Daoy (cell line): ENCODE measurements at places on chromosomes 1 and 21.
A peak's percentile ranks its signal among the peaks of the same experiment; 100 is the strongest.

DNA sequence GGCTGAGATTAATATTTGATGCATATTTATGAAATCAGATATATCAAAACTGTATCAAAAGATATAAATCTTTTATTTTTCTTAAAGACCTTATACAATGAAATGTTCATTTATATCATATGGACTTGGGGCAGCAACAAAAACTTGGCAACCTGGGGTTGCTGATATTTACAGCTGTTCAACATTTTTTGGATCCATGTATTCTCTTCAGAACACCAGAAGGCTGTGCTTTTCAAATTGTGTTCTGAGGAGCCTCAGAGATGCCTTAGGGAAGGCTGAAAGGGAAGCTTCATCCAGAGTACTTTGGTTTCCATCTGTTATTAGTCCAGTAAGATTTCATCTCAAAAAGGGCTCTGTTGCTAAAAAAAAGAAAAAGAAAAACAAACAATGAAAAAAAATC lies 94.8 kb downstream of the DISC1 start:
- DNase-seq, result no peak

GRCh38 chr21:45176141-45176540 lies 101.8 kb downstream of the ADARB1 start:
- no peak for DNase-seq

DNA sequence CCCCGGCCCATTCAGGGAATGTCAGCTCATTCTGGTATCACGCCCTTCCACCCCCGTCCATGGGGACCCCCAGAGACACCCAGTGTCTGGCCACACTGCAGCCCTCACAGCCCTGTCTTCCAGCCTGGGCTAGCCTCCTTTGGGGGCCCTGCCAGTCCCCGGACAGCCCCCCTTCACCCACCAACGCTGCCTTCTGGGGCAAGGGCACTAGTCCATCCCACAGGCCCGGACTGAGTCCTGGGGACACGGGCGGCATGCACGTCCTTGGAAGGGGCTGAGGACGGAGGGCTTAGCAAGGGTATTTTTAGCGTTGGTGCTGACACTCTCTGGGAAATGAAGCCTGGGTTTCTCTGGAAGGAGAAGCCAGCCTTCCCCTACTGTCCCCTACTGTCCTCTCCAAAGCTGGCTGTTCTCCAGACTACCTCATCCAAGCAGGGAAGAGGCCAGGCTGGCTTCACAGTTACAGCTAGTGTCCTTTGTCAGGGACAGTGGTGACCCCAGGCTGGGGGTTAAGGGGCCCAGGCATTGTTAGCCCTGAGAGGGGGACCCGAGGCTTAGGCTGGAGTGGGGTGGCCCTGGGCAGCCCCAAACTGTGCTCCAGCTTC lies 39.5 kb downstream of the COQ8A start:
- DNase-seq, result no peak

GRCh38 chr1:222138095-222138494 lies 396.2 kb upstream of the DUSP10 start:
- no peak for DNase-seq

DNA sequence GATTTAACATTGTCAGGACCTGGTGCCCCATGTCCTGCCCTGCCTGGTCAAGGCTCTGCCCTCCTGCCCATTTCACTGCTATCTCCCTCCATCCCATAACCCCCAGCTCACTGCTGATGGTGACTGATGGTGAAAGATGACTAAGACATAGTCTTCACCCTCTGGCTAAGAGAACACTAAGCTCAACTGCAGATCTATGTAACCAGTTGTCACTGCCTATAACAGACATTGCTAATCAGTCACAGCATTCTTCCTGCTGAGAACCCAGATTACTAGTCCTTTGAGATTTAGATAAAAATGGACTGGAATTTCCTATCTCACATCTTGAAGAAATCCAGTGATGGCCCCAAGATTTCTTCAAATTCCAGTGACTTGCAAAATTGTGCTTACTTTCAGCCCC lies 8.0 kb upstream of the ZNF362 start:
- DNase-seq, result no peak

DNA sequence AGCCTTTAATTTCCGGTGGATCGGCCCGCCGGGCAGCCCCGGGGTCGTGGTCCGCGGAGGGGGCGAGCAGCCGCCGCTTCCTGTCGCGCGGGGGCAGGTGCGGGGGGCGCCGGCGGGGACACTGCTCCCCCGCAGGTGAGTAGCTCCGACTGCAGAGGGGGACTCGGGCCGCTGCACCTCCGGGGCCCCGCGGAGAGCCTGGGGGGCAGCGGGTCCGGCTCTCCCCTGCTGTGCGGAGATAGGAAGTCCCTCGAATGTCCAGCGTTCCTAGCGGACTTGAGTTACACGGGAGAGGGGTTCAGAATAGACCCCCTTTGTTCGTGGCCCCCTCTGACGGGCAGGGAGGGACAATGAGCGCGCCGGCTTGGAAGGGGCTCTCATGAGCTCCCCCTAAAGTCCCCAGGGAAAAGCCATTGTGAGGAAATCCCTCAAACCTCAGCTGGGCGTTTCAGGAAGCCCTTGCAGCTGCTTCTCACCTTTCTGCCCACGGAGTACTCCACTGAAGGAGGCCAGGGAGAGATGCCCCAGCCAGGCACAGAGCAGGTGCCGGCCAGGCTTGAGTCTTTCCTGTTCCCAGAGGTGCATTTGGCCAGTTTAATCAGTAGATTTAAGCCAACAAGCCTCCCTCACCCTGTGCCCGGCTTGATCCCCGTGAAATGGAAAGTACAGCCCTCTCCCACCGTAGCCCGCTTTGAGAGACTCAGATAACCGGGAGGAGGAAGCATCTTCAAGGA lies 925 bp downstream of the PDE9A start:
- peak; percentile 56 for DNase-seq

GRCh38 chr1:246971090-246971721 lies 36.7 kb downstream of the ZNF695 start:
- peak; percentile 61 for DNase-seq

DNA sequence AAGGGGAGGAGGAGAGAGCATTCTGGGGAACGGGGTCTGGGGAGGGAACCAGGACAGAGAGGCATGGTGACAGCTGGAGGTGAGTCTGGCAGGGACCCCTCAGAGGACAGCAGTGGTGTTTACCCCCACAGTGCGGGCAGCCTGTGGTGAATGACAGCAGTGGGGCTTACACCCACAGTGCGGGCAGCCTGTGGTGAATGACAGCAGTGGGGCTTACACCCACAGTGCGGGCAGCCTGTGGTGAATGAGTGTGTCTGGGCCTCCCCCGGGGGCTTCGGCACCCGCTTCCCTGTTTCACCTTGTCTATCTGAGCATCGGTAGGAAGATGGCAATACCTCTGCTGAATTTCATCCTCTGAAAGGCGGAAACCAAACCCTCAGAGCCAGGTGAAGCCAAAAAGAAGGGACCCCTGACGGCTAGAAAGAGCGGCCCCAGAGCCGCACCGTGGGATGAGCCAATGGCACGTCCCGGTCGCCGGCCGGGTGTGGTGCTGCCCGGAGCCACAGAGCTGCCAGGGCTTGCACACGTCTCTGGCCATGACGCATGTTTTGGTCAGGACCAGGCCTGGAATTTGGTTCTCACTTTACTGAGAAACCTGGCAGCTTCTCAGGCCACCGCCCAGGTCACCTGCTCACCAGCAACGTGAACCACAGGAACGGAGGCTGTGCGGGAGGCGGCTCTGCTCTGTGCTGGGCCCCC lies 54.1 kb downstream of the SIK1 start:
- peak; percentile 64 for DNase-seq

DNA sequence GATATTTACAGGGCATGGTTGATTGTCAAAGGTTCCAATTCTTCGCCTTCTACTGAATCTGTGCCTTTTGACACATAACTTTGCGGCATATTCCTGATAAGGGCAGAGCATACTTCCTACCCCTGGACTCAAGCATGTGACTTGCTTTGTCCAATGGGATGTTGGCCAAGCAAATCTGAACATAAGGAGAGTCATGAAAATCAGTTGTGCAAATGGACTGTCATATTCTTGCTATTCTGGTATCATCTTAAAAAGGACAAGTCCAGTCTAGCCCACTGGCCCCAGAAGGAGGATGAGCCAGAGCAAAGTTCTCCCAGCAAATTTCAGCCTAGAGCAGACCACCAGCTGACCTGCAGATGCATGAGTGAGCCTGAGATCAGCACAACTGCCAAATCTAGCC lies 41.0 kb upstream of the MUTYH start:
- DNase-seq, result no peak

DNA sequence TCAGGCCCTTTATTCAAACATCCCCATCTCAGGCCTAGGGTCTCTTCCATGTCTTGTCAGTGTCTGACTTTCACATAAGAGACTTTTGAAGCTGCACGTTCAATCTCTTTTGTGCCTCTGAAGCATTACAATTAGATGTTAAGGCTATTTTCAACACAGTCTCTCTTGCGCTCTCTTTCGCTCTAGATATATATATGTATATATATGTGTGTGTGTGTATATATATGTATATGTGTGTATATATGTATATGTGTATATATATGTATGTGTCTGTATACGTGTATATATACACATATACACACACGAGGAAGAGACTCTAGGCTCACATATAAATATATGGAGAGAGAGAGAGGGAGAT lies 162.5 kb upstream of the RNPC3 start:
- DNase-seq, result no peak

- no peak for DNase-seq
These were observed 64.6 kb upstream of the TARBP1 start for GRCh38 chr1:234543442-234544086.

DNA sequence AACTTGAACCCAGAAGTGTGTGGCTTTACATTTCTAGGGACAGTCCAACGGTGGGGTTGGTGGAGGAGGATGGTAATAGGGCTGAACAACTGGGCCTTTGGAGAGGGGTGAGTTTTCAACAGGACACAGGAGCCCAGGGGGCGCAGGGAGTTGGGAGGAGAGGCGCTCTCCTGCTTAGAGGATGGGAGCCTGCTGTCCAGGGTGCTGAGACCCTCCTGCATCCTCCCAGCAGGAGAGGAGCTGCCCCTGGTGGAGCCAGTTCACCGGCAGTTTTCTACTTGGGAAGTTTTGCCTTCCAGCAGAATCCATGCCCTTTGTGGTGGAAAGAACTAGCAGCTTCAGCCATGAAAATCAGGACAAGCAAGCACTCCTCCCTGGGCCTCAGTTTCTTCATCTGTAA lies 8.6 kb downstream of the KCNC4 start:
- no peak for DNase-seq

DNA sequence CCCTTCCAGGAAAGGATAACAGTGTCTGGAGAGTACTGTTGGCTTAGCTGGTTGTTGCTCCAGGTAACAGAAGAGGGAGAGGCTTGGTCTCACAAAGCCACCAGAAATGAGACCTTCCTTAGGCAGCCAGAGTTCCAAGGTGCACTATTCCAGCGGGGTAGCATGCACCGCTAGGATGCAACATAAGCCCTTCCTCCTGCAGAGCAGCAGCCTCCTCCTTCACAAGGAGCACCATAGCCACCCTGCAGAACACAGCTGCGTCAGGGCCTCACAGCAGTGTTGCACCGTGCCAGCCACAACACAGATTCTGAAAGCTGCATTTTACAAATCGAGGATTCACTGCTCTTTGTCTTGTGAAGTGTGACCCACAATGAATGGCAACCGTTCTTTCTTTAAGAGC lies 142.0 kb downstream of the CLIC6 start:
- DNase-seq, result no peak

DNA sequence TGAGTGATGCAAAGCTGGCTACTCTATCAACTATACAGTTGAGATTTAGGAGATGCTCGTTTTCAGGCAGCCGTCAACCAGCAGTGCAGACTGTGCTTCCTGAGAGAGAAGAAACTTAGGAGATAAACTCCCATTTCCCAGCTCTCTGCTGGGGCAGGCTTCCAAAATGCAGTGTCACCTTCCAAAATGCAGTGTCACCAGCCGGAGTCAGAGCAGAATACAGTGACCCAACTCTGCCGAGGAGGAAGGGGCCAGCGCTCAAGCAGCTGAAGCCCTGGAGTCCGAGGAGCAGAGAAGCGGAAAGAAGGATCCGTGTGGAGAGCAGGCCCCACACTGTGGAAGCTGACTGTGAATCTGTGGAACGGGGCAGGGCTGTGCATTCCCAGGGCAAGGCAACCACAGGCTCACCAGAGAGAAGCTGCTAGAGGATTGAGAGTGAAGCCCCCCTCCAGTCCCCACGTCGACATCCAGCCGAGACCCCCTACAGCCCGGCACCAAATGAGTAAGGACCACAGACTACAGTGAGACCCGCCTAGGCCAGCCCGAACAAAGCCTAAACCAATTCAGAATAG lies 703 bp upstream of the KRTAP12-1 start:
- no peak for DNase-seq

- DNase-seq, result no peak
These were observed 245.0 kb upstream of the OLFM3 start for GRCh38 chr1:102241431-102242338.

- no peak for DNase-seq
These were observed 5.0 kb downstream of the DNAJC16 start for GRCh38 chr1:15531682-15532081.

DNA sequence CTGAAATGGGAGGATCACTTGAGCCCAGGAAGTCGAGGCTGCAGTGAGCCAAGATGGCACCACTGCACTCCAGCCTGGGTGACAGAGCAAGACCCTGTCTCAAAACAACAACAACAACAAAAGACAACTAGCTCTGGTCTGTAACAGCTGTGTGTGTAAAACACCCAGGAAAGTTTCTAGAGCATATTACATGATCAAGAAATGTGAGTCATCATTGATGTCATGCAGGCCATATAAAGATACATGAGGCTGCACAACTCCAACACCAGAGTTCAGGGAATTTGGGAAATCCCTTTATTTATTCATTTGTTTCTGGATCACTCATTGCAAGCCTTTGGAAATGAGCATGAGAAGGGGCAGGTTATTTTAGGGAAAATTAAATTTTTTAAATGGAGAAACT lies 50.3 kb upstream of the CTPS1 start:
- DNase-seq, result no peak

GRCh38 chr1:31830511-31830910 lies 14.7 kb upstream of the SPOCD1 start:
- DNase-seq, result no peak

GRCh38 chr1:116737020-116737854 lies 17.0 kb upstream of the CD2 start:
- DNase-seq, result peak; percentile 82

- no peak for DNase-seq
These were observed 3.2 kb downstream of the SH2D5 start for GRCh38 chr1:20729155-20729931.

DNA sequence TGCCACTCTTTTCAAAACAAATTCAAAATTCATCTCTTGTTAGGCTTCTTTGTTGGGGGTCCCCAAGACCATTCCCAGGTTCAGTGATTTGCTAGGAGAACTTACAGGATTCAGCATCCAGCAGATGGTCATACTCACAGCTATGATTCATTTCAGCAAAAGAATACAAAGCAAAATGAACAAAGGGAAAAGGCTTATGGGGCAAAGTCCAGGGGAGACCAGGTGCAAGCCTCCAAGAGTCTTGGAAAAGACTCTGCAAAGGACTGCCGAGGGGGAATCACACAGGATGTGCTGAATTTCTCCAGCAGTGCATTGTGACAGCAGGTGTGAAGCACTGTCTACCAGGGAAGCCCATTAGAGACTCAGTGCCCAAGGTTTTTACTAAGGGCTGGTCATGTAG lies 7.3 kb downstream of the TRAF5 start:
- no peak for DNase-seq
